ENCODE measurements at places on chromosomes 3 and 15.

GRCh38 chr3:31758322-31758965, 222.6 kb downstream of the OSBPL10 start:
- DNase-seq = no peak

- DNase-seq = no peak
Measured at GRCh38 chr3:194620196-194620595, 13.0 kb downstream of the TMEM44 start.

DNA sequence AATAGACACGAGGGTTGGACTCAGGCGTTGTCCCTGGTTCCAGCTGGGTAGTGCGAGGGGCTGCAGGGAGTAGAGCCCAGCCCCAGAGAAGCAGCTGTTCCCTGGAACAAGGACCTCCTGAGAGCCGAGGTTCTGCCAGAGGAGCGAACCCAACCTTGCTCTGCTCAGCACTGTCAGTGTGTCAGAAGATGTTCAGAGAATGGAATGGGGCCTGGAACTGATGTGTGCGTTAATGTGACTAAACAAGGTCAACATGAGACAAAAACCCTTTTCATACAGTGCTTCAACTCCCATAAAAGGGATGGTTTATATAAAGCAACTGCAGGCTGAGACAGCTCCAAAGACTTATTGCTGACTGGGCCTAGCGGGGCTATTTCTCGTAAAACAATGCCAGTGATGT, 35.5 kb upstream of the HACD2 start:
- DNase-seq = no peak

DNA sequence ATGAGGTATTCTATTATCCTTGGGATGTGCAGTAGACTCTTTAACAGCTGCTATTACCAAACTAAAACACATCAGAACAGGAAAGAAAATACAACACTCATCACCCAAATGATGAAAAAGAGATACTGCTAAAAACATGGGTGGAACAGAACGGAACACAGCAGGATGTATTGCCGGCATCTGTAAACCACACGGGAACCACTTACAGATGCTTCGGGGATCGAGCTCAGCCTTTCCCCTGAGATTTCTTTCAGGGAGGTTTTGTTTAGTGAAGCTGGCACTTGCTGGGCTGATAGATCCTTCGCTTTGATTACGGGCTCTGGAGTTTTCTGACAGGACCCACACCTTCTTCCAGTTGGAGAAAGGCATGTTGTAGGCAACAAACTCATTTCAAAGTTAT, 182.3 kb upstream of the FAM3D start:
- no peak for DNase-seq

GRCh38 chr15:40770147-40770721, 454 bp downstream of the C15orf62 start:
- DNase-seq = no peak

- DNase-seq = no peak
Measured at GRCh38 chr15:59105854-59106253, 908 bp downstream of the CCNB2 start.

- no peak for DNase-seq
Measured at GRCh38 chr3:132703733-132704132, 18.5 kb downstream of the NPHP3 start.

GRCh38 chr3:18422972-18423371, 2.2 kb downstream of the SATB1 start:
- no peak for DNase-seq

- no peak for DNase-seq
Measured at GRCh38 chr3:107861422-107861821, 229.4 kb downstream of the CD47 start.
